NCI-H446 treated with DMSO at 0.1 percent for 48 hours (cell line): ENCODE measurements at places on chromosomes 11 and 22.
A peak's percentile ranks its signal among the peaks of the same experiment; 100 is the strongest.

GRCh38 chr11:17552041-17552355 lies 4.9 kb downstream of the OTOG start:
- DNase-seq: no peak

DNA sequence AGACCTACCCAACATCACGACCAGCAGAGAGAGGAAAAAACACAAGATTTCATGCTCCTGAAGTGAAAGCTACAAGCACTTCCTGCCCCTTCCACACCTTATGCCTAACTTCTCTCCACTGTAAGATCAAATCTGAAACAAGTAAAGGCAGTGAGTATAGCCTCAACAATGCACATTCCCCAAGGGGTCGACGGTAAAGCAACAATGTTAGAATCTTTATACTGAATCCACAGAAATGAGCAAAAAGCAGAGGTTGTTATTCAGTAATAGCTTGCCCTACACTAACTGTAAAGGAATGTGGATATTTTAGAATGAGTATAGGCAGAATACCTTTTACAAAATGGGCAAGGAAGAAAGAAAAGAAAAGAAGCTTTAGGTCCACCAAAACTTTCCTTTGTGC lies 15.6 kb downstream of the ARFGAP3 start:
- DNase-seq: no peak

- no peak for DNase-seq
These were observed 20.1 kb upstream of the NECTIN1 start for GRCh38 chr11:119749006-119749565.

DNA sequence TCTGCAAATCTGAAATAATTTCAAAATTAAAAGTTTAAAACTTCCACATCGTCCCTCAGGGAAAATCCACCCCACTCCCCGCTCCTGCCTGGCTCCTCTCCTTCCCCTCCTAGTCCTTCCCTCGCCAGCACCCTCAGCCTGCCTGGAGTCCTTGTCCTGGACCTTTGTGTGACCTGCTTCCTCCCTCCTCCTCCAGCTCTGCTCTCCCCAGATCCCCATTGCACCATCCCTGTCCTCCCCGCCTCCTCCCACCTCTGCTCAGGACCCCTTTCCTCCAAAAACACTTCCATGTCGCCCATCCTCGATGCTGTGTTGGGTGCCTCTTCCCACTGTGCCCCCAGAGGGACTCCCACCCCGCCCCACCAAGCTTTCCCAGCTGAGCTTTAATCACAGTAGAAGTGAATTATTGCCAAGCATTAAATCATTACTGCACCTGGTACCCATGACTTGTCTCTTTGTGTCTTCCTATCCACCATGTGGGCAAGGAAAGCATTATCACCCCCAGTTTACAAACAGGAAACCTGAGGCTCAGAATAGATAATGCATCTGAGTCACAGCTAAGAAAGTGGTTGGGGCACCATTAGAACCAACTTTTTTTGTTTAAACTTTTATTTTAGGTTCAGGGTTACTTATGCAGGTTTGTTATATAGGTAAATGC lies 2.4 kb upstream of the ZP1 start:
- no peak for DNase-seq

GRCh38 chr22:42960531-42961399 lies 54.2 kb downstream of the PACSIN2 start:
- DNase-seq: no peak

DNA sequence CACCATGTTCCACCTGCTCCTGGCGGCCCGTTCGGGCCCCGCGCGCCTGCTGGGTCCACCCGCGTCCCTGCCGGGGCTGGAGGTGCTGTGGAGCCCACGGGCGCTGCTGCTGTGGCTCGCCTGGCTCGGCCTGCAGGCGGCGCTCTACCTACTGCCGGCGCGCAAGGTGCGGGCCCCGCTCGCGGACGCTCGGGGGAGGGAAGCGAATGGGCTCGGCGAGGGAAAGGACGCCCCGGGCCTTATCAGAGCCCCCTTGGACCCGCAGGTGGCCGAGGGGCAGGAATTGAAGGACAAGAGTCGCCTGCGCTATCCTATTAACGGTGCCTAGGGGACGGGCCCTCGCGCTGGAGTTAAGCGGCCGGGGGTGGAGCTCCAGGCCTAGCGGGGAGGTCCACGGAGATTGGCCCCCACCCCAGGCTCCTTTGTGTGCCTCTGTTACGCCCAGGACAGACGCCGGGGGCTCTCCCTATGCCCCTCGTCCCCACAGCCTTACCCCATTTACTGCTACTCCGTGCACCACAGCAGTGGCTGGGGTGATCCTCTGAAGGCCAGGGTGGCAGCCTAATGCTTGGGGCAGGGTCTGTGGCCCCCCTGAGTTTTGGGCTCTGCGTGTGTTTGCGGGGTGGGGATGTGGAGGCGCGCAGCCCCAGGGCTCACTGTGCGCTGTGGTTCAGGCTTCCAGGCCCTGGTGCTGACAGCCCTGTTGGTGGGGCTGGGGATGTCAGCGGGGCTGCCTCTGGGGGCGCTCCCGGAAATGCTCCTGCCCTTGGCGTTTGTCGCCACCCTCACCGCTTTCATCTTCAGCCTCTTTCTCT lies 1.1 kb downstream of the TM7SF2 start:
- DNase-seq: no peak

- DNase-seq: peak; percentile 40
These were observed at the start of gene GUCY1A2 for GRCh38 chr11:107018219-107018901. Gene GUCY1A2, minus strand, starts transcription at chr11:107018476. Its CDS starts 421 bp downstream, at chr11:107018055.

- no peak for DNase-seq
These were observed 30.4 kb downstream of the PACS1 start for GRCh38 chr11:66100272-66101065.

DNA sequence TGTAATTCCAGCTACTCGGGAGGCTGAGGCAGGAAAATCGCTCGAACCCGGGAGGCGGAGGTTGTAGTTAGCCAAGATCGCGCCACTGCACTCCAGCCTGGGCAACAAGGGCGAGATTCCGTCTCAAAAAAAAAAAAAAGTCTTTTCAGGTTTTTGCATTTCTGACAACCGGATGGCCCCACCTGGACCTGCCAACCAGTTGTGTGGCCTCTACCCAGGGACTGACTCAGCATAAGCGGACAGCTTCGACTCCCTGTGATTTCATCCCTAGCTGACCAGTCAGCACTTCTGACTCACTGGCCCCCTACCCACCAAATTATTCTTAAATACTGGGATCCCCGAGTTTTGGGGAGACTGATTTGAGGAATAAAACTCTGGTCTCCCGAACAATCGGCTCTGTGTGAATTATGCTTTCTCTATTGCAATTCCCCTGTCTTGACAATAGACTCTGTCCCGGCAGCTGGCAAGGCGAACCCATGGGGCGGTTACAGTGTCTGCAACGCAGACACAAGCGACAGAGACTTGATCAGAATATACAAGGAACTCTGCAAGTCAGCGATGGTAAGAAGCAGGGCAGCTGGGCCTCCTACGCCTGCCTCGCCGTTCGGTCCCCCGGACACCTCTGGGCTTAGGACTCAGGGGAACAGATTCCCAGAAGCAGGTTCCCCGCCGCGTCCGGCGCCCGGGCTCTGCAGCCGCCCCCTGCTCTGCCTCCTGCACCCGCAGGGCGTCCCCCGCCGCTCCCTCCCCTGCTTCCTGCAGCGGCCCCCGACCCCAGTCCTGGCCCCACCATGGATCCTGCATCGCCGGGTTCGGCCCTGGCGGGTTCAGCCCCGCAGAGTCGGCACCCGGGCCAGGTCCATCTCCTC lies 741 bp upstream of the TALDO1 start:
- no peak for DNase-seq

GRCh38 chr22:46107089-46107664 lies 43.1 kb upstream of the PPARA start:
- peak; percentile 65 for DNase-seq

DNA sequence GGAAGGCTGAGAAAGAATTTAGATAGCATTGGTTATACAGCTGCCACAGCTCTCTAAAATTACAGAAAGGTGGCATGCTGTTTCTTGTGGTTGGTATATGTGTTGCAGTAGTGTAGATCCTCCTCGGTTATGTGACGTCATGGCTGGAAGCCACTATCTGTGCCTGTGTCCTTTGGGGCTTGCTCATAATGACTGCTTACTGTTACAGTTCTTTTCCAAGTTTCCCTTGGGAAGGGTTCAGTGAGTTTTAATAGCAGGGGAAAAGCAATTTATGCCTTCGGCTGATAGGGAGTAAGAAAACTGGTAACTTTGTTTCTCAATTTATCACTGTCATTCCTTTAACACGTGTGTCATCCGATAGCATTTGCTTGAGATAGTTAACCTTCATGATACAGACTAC lies 47.2 kb downstream of the POLD3 start:
- DNase-seq: no peak

DNA sequence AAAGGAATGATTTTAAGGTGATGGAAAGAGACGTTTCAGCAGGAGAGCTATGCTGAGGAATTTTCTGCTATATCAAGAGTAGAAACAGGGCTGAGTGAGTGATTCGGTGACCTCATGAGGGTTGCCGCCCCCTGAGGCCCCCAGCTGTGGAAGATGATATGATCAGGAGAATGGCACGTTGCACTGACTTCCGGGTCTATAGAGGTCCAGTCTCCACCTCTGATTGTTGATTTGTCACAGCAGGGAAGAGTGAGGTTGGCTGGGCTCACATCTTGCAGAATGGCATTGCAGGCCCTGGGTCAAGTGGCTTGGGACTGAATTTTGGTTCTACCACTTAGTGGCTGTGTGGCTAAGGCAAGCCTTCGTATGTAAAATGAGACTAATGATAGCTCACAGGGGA lies 205.1 kb downstream of the SNX19 start:
- no peak for DNase-seq

GRCh38 chr11:83069441-83070043 lies 2.2 kb downstream of the RAB30 start:
- no peak for DNase-seq
